ENCODE measurements at places on chromosomes 2 and 18.

DNA sequence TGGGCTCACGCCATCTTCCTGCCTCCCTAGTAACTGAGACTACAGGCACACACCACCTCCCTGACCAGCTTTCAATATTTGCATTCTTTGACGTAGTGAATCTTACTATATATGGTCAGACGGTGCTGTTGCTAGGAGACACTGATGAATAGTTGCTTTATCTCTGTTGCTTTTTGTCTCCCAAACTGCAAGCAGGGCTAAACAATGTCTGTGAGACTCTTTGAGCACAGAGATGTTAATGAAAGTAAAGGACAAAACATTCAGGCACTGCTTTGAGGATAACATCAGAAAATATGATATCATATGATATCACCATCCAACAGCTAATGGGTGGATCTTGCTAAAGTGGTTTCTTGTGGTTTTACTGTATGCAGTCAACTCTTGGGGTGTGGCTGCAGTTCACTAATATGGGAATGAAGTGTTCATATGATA is 43.0 kb downstream of the EMILIN2 start:
- no peak for DNase-seq

DNA sequence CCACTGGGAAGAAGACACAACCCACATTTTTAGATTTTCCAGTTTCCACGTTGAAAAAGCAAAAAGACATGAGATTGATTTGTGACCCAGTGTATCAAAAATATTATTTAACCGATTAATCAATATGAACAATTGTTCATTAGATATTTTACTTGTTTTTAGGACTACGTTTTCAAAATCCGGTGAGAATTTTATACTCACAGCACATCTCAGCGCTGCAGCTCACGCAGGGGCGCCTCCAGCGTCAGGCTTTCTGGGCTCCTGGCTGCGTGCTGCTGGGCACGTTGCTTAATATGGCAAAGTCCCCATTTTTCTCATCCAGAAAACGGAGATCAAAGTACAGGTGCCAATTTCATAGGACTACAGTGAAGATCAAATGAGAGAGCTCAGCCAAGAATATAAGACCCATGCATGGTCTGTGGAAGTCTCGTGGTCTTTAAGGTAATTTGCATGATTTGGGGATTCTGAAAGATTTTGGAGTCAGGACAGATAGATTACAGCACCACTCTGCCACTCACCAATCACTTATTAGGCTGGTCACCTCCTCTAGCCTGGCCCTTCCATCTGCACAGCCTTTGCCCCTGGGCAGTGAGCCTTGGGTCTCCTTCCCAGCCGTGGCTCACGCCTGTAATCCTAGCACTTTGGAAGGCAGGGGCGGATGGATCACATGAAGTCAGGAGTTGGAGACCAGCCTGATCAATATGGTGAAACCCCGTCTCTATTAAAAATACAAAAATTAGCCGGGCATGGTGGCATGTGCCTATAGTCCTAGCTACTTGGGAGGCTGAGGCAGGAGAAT is 36.2 kb downstream of the PTPN18 start:
- DNase-seq, result no peak

DNA sequence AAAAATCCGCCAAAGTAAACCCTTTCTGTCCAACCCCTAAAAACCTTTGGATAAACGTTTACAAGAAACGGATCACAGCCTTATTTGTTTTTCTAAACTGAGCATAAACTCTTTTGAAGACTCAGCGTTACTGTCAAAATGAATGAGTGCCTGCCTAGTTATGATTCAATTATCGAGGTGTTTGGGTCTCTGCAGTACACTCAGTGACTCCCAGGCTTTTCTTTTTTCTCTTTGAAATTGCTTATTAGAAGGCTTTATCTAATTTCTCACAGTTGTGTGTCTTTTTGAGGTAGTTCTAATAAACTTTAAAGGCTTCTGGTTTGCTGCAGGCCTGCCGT is 663 bp downstream of the RHBDD1 start:
- no peak for DNase-seq

- DNase-seq, result no peak
Measured at GRCh38 chr18:73621091-73621490, 526.5 kb downstream of the FBXO15 start.

GRCh38 chr2:136067897-136068580 is 49.9 kb downstream of the CXCR4 start:
- no peak for DNase-seq

GRCh38 chr2:76572981-76573380 is 862.3 kb upstream of the GCFC2 start:
- DNase-seq, result no peak

DNA sequence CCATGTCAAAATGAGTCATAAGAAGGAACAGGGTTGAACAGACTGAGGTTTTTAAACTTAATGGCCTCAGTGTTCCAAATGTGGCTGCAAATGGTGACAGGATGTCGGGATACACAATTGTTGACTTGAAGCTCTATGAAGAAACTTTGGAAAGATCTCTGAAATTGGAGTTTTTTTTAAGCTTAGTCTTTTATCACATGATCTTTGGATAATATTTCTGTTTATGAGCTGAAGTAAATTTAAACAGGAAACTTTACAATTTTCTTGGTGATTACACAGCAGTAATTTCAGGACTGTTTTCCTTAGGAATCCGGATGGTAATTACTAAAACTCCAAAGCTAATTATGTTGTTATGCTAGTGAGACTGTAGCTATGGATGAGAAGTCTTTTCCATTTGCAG is 199.1 kb upstream of the NRXN1 start:
- DNase-seq, result no peak
